ENCODE measurements at places on chromosomes 11 and 22.
A peak's percentile ranks its signal among the peaks of the same experiment; 100 is the strongest.

DNA sequence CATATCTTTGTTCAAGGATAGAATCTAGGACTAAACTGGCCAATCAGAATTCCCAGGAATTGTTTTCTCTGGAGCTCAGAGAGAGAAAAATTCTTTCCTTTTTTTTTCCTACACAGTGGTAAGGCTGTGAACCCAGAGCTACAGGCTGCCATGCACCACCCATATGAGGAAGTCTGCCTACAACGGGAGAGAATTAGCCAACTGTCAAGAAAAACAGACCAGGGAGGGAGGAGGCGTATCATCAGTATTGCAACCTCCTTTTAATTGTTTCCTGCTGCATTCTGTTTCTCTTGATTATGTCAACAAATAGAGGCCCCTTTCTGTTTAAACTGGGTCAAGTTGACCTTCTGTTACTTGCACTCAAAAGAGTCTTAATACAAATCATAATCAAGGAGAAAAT lies 176.5 kb upstream of the UBASH3B start:
- no peak for DNase-seq

DNA sequence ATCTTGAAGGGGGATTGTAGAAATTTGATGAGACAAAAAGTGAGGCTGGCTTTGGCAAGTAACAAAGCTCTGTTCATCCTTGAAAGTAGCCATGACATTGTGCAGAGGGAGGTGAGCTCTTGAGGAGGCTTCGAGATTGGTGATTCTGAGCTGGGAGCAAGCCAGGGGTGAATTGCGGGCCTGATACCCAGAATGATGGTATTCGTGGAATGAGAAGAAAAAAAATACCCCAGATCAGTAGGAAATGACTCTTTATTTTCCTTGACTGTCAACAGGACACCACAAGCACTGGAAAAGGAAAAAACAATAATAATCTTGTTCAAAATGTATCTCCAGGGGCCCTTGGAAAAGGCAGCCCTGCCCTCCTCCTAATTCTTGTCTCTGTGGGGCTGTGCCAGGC lies 62.7 kb downstream of the TSPAN18 start:
- no peak for DNase-seq

DNA sequence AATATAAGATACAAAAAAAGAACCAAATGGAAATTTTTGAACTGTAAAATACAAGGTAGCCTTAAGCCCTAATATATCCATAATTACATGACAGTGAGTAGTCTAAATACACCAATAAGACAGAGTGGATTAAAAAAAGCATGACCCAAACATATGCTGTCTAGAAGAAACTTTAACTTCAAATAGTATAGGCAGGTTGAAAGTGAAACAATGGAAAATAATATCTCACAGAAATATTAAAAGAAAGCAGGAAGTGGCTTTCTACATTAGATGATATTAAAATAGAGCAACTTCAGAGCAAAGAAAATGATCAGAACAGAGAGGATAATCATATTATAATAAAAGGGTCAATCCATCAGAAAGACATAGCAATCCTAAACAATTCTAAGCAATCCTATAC lies 21.8 kb downstream of the DCUN1D5 start:
- no peak for DNase-seq

DNA sequence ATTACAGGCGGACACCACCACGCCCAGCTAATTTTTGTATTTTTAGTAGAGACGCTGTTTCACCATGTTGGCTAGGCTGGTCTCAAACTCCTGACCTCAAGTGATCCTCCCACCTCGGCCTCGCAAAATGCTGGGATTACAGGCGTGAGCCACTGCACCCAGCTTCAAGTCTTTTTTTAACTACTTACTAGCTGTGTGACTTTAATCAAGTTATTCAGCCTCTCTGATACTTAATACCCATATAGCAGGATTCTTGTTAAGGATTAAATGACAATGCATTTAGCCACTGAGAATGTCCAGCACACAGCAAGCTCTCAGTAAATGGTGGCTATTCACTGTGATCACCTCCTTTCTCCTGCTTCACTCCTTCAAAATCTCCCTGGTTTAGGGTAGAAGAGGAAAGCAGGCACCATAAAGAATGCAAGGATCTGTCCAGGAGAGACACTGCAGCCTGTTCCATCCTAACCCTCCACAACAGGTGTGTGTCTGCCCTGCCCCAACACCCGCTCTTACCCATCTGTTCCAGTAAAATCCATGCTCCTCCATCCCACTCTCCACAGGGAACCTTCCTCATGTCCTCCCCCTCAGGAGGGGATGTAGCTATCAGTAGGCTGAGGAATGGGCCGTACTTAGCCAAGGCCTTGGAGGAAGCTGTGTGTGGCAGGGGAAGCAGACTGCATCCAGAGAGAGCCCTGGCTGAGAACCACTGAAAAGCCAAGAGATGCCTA lies 69.3 kb downstream of the MICAL3 start:
- DNase-seq, result no peak

GRCh38 chr11:133943950-133944698 lies 12.6 kb downstream of the IGSF9B start:
- no peak for DNase-seq

DNA sequence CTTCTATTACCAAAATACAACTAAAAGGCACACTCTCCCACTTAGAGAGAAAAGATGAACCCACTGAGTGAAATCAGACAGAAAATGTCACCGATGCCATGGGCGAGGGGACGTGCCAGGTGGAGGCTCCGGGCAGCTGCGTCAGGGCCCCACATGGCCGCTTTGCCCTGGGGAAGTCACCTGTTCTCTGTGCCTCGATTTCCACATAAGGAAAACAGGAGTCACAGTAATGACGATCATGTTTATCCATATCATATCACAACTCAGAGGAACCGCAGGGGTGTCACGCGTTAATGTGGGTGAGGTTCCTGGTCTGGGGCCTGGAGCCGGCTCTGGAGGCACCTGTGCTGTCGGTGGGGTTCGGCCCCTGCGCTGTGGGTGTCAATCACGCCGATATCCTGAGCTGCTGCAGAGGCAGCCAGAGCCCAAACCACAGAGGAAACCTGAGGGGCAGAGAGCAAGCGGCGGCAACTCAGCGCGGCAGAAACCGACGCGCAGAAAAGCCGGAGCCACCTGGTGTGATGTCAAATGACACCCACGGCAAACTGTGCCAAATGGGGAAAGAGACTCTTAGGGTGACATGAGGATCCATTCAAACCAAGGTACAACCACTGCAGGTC lies 243.7 kb downstream of the BRD1 start:
- DNase-seq, result no peak

DNA sequence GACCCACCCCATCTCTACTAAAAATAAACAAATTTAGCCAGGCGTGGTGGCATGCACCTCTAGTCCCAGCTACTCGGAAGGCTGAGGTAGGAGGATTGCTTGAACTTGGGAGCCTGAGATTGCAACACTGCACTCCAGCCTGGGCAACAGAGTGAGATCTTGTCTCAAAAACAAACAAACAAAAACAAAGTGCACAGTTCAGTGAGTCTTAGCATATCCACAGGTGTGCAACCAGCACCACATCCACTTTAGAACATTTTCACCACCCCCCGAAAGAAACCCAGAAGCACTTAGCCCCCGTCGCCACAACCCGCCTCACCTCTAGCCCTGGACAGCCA lies 27.4 kb downstream of the MB start:
- DNase-seq, result no peak

DNA sequence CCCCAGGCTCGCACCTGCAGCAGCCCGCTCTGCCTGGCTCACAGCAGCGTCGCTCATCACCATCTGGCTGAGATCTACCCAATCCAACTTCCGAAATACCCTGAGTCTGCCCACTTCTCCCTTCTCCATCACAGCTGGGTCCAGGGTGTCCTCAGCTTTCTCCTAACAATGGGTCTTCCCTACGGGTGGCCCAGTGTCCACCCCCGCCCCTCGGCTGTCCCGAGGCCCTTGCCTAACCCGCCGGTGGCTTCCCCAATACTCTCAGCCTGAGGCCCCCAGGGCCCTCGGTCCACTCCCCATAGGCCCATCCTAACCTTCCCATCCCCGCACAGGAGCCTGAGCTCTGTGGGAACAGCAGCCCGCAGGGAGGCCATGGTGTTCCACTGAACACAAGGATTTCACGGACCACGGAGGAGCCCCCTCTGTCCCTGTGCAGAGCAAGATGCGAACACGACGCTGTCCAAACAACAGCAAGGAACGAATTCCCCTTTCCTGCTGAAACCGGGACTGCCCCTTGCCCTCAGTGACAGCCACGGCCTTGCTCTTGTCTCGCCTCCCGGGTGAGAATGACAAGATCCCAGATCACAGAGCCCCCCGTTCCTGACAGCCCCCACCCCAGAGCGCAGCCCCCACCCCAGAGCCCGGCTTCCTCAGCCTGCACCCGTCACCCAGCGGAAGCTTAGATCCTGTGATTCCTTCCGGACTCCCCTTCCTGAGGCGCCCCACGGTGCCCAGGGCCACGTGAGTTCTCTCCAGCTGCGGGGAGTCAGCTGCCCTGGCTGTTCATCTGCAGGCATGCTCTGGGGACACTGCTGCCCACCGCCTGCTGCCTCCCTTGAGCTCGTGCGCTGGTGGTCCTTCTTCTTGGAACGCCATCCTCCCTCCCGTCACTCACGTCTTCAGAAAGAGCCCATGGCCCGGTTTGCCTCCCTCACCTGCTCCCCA lies 48.8 kb upstream of the CARS1 start:
- no peak for DNase-seq

DNA sequence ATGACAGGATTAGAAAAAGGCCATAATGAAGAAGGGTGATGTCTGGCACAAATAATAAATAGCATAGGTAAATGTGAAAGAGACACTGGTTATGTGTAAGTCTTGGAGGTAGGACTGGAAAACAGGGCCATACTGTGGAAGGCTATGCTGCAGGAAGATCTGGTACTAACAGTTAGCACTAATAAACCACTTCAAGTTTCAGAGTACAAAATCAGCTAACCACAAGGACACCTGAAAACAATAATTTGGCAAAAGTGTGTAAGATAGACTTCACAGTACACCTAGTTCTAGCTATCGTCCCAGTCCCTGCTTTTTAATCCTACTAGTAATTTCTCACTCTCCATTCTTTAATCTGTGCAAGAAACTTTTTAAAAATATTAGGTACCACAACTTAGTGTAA lies 44.3 kb downstream of the CWF19L2 start:
- DNase-seq, result no peak

DNA sequence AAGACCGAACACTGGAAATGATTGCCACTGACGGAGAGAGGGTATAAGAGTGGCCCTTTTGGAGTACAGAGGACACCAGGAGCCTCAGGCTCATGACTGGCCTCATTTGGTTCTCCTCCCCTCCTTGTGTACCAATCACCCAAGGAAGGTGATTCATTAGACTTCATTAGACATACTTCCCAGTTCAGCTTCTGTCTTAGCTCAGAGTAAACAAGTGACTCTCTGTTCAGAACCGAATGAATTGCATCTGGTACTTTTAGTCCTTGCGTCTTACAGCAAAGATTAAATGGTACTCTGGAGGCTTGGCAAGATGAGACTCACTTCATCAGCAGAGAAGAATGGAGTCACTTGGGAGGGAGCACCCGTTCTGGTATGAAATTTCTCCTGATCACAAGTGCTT lies 75.2 kb downstream of the ZNRF3 start:
- DNase-seq, result no peak

- no peak for DNase-seq
These were observed 16.2 kb upstream of the ACCSL start for GRCh38 chr11:44031549-44031948.

DNA sequence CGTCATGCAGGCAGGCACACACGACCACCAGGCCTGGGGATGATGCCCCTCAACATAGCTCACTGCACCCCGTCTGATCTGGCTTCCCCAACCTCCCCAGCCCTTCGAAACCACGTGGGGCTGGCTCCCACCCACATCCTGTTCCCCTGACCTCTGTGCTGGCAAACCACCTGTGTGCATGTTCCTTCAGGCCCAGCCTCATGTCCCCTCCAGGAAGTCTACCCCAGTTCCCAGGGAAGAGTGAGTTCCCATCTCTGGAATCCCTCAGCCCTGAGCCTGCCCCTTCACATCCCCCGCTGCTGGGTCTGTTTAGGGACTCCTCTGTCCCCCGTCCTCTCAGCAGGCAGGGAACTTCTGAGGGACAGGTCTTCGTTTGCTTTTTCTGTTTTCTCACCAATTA lies 7.1 kb downstream of the SLC7A4 start:
- DNase-seq, result no peak

DNA sequence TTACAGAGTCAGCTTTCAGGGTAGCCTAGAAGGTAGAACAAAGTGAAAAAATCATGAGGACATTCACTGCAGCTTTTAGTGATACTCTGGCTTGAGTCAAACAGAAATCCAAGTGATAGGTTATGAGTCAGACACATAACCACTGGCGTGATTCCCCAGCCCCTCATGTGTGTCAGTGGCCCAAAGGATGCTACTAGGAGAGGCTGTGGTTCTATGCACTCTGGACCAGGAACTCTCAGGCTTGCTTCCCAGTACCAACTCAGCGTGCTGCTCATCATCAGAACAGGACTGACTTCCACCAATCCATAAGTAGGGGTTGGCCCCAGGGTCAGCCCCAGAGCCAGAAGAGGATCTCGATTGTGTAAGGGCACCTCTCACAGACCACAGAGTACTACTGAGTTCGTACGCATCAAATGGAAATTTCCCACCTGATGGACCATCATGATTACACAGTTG lies 116.8 kb downstream of the MED15 start:
- DNase-seq, result no peak

- DNase-seq, result no peak
These were observed 39.3 kb upstream of the PANX1 start for GRCh38 chr11:94089341-94089740.

DNA sequence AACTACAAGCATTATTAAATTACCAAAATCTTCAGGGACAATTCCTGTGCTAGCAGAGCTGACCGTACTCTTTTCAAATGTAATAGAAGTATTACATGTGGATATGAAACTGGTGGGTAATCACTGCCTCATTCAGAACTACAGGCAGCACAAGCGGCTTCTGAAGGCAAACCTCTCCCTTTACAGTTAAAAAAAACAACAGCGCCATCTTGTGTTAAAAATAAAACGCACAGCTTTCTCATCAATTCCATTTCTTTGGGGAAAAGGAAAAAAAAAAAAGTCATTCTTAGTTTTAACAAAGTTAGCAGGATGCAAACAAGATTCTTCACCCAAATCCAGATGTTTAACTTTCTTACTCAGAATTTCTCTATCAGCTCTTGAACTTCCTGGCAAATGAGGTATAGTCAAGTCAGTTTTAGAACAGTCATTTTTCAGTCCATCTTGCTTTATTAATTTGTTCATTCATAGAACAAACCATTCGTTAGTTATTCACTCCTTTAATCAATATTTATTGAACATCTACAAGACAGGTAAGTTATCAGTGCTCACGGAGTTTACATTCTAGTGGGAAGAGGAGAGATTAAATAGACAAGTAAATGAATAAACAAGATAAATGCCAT lies 331.8 kb upstream of the MPPED2 start:
- DNase-seq, result peak; percentile 44

GRCh38 chr11:26112264-26112663 lies 219.7 kb upstream of the ANO3 start:
- DNase-seq, result no peak

DNA sequence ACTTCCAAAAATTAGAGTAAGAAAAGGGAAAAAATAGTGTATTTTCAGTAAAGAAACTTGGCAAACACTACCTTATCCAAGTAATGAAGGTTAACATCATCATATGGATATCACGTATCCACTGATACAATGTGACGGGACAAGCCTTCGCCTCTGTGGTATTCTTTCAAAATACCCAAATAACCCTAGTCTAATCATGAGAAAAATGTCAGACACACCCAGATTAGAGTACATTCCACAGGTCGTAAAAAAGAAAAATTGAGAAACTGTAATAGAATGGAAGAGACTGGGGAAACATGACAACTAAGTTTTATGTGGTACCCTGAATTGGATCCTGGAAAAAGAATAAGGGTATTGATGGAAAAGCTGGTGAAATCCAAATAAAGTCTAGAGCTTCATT lies 48.9 kb downstream of the NARS2 start:
- no peak for DNase-seq

GRCh38 chr11:85783758-85784157 lies 27.2 kb downstream of the SYTL2 start:
- no peak for DNase-seq
